Stimulated activated CD8-positive, alpha-beta memory T cell treated with anti-CD3 and anti-CD28 coated beads, Interleukin-4, amount 100 ng/mL, for 24 hours (primary cell): ENCODE measurements at places on chromosomes 13 and 19.

DNA sequence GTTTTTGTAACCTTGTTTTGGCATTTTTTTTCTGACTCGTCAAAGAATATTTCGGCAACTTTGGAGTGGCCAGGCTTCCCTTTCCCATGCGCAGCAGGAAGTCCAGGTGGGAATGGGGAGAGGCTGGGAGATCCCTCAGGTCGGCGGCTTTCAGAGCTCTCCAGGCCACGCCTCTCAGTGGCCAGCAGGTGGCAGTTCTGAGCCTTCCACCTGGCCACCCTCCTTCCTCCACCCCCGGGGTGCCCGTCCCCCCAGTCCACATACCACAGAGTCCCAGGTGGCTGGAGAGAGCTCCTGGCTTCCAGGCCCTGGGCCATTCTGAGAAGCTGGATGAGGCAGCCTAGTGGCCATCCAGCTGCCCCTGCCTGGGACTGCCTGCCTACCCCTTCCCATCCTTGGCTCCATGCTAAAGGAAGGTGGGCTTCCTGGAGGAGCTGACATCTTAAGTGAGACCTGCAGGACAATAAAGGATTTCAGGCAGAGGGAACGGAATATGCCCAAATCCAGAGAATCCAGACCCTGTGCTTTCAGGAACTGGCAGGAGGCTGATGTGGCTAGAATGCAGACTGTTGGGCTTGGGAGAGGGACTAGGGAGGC is 46.3 kb downstream of the CCNE1 start:
- peak; percentile 12 for DNase-seq

- peak; percentile 97 for DNase-seq
Observed at GRCh38 chr19:15555759-15556633, 47.7 kb downstream of the CYP4F22 start.

GRCh38 chr19:6427131-6427530 is 2.5 kb upstream of the KHSRP start:
- DNase-seq = no peak

DNA sequence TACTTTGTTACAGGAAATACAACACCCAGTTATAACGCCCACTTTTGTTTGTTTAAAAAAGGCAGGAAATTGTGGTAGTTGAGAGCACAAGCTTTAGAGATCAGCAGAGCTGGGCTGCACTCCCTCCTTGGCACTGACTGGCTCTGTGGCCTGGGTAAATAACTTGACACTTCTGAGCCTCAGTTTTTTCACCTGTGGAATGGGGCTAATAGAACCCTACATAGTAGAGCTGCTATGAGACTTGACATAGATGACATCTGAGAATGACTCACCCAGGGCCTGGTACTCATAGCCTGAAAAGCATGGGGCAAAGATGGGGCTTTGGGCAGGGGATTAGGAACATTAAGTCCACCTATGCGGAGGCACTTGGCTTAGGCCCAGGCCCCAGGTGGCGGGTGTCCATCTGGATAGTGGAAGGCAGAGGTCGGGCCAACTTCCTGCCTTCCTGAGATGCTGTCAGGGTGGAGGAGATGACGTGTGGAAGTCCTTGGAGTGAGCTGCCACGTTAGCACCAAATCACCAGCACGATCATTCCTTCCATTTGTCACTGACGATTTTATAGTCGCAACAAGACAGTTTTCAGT is 159.1 kb downstream of the KATNAL1 start:
- DNase-seq = no peak

- DNase-seq = no peak
Observed at GRCh38 chr13:47457626-47458025, 543.4 kb downstream of the SUCLA2 start.

GRCh38 chr19:47778954-47779351 is 450 bp downstream of the SELENOW start:
- no peak for DNase-seq

DNA sequence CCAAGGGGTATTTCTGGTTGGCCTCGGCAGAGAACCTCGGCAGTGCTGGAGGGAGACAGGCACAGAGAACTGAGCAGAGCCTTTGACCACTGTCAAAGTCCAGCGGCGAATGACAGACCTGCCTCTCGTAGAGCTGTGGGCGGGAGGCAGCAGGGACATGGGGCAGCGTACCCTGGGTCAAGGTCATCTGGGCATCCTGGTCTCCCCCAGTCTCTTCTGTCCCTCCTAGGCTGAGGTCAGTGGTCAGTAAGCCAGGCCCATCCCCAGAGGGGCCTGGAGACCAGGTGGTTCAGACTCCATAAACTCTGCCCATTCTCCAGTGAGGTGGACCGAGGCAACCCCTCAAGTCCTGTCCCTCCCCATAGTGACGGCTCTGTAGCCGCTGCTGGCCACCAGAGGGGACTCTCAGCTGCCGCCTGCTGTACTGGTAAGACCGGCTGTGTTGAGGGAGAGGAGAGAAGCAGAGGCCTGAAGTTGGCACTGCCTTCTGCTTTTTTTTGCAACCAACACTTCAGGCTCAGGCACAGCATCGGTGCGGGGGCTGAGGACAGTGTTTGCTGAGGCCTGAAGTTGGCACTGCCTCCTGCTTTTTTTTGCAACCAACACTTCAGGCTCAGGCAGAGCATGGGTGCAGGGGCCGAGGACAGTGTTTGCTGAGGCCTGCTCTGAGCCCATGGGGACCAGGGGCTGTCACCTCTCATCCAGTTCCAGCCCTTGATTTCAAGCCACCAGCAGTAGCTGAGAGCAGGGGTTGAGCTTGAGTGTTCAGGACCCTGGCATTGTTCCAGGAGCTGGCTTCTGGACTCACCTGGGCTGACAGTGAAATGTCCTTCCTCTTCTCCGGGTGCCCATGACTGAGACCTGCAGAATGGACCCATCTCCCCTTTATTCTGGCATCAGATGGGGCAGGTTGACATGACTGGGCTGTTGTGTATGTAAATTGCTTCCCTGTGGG is at the start of gene PGLYRP2:
Gene PGLYRP2 (minus strand): TSS at position 111 of the 955 bp plus-strand sequence. CDS start 130 bp downstream, outside the sequence.
- DNase-seq = no peak

DNA sequence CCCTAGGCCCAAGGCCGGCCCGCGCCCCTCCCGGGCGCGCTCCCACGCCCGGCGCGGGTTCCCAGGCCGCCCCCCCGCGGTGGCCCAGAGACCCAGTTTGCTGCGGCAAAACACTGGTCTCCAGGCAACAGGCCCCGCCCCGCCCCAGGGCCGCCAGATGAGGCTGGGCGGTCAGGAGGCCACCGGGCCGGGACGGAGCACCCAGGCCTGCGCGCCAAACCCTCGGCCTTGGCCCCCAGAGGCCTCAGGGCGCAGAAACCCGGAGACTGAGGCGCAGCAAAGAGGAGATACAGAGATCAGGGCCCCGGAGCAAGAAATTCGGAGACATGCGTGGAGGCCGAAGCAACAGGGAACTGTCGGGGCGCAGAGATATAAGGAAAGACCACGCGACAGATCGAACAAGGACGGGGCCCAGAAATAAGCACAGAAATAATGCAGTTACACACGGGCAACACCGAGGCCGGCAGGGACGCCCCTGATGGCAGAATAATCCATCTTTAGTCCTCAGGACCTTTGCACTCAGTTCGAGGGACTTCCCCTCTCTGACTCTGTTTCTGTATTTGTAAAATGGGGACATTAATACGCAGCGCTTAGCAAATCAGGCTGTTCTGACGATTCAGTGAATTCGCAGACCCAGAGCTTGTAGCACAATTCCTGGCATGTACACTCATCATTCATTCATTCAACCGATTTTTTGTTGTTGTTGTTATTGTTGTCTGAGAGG is 20.8 kb upstream of the ERCC1 start:
- DNase-seq = peak; percentile 76

- peak; percentile 74 for DNase-seq
Observed at GRCh38 chr19:13172346-13173138, 22.3 kb downstream of the IER2 start.

DNA sequence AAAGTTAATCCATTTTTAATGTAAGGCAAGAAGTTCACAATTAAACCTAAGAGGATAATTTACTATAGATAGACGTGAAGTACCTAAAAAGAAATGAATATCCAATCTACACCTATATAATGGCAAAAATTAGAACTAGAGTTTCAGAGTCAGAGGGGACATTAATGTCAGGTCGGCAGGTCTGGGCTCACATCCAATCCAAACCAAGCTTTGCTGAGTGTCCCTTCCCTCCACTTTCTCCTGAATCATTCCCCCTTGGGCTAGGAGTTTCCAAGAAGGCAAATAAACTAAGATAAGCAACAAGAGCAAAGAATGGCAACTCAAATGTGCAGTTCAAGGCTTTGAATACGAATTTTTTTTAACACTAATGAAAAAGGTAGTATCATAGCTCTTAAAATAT is 2.9 kb downstream of the FLT3 start:
- DNase-seq = no peak

GRCh38 chr13:65378943-65379519 is 1851.1 kb downstream of the PCDH9 start:
- DNase-seq = no peak

- no peak for DNase-seq
Observed at GRCh38 chr13:78657699-78658629, 991 bp downstream of the OBI1 start.

- DNase-seq = no peak
Observed at GRCh38 chr13:37209621-37210580, 104.4 kb upstream of the CSNK1A1L start.

- DNase-seq = no peak
Observed at GRCh38 chr13:106499113-106499512, 36.3 kb downstream of the EFNB2 start.

DNA sequence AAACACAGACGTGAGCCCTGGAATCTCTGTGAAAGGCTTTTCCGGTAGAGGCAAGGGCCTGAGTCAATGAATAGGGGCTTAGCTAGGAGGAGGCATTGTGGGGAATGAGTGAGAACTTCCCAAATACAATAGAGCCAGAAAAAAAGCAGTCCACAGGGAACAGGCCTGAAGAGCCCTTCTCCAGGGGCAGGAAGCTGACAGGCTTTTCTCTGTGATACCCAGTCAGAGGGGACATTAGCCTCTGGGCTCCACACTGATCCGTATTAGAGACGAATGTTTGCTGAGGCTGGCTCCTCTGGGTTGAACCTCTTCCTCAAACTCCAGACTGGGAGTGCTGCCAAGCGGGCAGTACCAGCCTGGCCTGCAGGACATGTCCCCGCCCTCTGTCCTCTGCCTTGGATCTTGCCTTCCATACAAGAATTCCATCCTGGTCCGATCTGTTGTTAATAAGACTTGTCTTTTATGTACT is 2.3 kb downstream of the DHRS12 start:
- DNase-seq = no peak

- no peak for DNase-seq
Observed at GRCh38 chr13:100542826-100543156, 45.8 kb downstream of the GGACT start.

GRCh38 chr13:103884101-103884723 is 818.0 kb upstream of the SLC10A2 start:
- no peak for DNase-seq

DNA sequence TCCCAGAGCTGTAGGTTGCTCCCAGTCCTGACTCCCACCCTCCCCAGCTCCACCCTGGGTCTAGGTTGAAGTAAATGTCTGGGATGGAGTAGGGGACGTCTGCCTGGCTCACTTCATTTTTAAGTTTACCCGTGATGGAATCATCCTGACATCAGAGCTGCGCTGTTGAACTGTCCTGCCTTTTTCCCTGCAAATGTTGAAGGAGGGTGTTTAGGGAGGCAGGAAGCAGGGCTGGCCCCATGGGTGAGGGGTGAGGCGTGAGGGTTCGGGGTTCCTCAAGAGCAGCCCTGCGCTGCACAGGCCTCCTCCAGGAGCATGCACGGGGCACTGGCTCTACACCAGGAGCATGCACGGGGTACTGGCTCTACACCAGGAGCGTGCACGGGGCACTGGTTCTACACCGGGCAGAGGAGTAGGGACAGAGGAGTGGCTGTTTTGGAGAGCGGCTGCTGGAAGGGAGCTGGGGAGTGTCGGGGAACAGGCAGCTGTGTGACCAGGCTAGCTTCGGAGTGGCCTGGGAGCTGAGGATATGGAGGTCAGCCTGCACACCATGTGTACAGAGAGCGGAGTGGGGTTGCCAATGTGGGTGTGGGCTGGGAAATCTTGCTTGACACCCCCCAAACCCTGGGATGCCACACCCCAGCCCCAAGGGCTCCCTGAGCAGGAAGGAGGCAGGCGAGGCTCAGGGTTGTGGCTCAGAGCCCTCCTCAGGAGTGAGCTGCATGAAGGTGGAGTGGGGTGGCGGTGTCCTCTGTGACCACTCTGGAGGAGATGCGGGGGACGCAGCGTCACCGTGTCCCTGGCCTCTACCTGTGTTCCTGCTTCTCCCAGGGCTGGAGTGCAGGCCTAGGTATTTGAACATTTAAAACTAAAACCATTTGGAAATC is 63.3 kb downstream of the GPR12 start:
- no peak for DNase-seq

GRCh38 chr13:31278869-31279268 is 79.1 kb downstream of the B3GLCT start:
- no peak for DNase-seq

GRCh38 chr13:37288057-37288720 is 182.7 kb upstream of the CSNK1A1L start:
- DNase-seq = no peak

GRCh38 chr13:21123956-21124355 is 52.4 kb downstream of the SKA3 start:
- DNase-seq = no peak

GRCh38 chr13:94317063-94317491 is 162.4 kb downstream of the DCT start:
- DNase-seq = no peak

DNA sequence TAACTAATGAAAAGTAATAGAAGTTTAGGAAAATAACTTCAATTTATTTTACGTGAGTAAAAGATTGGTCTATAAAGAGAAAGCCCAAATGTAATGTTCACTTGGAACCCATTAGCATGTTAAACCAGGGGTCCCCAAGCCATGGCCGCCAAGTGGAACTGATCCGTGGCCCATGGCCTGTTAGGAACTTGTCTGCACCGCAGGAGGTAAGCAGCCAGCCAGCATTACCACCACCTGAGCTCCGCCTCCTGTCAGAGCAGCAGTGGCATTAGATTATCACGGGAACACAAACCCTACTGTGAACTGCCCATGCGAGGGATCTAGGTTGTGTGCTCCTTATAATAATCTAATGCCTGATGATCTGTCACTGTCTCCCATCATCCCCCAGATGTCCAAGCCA is 818.7 kb upstream of the GPC6 start:
- DNase-seq = no peak

DNA sequence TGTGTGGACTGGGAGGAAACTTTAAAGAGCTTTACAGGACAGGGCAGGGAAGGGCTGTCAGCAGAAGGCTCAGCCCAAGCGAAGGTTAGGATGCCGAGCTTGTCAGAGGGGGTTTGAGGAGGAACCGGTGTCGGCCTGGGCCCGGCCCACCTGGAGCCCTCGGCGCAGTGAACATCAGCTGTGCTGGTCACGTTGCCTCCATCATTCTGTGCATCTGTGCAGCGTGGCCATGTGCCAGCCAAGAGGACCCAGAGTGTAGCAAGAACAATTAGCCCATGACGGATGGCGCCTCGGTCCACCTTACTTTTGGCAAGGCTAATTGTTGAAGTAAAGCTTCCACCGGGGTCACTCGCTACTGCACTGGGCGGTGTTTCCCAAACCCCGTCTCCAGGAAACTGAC is 161.4 kb downstream of the PTPRS start:
- no peak for DNase-seq

DNA sequence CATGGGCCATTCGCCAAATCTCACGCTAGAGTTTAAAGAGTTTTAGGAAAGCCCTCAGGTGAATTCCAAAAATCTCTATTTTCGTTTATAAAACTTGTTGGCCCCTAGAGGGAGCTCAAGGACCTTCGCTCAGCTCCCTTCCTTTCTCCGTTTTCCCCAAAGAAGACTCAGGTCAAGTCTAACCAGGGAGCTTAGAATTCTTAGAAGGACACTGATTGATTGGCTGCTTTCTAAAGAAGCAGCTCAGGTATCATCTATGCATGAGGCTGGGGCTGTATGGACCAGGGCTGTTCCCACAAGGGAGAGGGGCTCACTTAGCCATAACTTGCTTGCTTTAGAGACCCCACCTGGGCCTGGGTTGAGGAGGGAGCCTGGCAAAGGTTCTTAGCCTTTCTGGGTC is 20.5 kb downstream of the DZIP1 start:
- DNase-seq = no peak

- DNase-seq = peak; percentile 69
Observed at GRCh38 chr19:2618611-2619010, 83.9 kb downstream of the GNG7 start.
